ENCODE measurements at places on chromosomes 6 and 20.

- DNase-seq: no peak
Observed at GRCh38 chr6:30810813-30811339, 66.5 kb upstream of the IER3 start.

DNA sequence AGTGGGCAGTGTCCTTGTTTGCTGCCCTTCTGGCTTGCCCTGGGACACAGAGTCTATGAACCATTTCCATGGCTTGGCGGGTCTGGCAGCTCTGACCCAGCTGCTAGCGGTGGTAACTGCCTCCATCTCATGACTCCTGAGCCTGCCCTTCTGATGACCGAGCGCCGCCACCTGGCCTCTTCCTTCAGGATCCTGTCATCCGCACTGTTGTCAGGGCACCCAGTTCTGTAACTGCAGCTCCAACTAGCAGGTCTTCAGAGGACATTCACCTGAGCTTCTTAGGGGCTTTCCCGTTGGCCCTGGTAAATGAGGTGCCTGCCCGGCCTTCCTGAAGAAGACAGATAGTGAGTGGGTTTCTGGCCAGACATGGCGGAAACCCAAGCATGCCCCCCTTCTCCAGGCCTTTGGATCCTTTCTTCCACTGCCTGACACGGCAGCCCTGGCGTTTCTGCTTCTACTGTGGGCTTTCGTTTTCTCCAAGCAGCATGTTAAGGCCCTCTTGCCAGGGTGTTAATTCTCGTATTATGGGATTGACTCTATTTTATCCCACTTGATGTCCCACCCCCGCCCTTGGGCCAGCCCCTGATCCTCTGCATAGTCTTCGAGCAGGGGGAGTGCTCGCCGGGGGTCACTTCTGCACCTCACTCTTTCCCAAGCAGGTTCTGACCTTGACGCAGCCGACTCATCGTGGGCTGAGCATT lies 24.7 kb downstream of the PACSIN1 start:
- DNase-seq: no peak

DNA sequence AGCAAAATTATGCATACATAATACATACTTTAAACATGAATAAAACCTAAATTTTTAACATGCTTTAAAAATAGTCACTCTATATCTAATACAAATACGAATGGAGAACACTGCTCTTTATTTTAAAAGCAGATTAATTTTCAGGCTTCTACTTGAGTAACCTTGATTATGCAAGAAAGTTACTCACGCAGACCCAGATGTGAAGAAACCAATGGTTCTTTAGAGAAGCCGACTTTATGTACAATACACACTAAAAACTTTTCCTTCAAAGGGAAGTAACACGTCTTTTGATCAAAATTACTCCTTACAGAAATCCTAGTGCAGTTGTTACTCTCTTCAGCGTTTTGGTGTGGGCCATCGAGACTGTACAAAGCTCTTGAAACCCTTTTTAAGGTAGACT lies 136.9 kb upstream of the SLC22A16 start:
- no peak for DNase-seq

- no peak for DNase-seq
Observed at GRCh38 chr6:11730641-11731040, 48.0 kb downstream of the ADTRP start.

- no peak for DNase-seq
Observed at GRCh38 chr6:109793792-109794191, 102.7 kb downstream of the FIG4 start.

DNA sequence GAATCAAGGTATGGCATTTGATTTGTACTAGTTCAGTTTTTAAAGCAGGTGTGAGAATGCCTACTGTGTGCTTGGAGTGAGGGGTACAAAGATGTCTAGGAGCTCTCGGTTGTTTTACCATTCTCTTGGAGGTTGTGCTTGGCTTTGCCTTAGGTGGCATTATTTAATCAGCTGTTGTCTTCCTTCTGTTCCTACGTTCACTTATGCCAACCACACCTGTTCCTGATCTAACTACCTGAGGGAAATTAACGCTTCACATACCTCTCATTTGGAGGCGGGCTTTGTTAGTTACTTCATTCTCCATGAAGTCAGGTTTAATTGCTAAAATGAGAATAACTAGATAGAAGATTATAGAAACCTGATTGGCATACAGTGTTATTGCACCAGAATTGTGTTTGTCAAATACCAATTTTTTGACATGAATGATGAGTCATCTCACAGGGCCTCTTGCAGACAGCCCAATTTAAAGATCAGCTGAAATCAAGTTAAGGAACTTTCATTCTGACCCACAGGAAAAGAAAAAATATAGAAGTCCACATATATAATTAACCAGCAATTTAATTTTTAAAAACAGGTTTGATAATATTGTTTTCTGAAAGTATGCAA lies 24.8 kb upstream of the PBOV1 start:
- DNase-seq: no peak

DNA sequence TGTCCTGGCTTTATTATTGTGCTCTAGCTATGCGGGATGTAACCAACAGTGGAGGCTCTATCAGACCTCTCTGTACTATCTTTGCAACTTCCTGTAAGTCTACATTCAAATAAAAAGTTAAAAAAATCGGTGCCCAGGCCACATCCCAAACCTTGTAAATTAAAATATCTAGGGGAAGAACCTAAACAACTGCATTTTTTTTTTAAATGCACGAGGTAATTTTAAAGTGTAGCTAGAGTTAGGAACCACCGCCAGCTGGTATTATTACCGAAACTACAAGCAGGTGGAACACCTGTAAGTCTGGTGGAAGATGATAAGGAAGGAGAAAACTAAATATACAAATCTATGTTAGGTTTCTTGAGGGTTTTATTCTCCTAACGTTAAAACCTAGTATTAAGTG lies 34.5 kb upstream of the ID4 start:
- no peak for DNase-seq

DNA sequence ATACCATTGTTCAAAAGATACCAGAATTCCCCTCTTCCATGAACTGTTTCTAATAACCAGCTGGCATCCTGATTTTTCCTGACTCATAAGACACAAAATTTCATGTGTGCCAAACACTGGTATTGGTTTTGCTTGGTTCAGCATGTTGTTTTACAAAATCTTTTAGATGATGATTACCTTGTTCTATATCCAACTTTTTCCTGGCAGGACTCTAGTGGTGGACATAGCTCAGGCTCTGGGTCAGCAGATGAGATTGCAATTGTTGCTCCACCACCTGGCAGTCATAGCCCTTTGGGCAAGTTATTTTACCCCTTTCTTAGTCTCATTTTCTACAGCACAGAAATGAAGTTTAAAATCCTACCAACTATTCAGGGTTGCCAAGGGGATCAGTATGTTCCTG lies 6.2 kb downstream of the TRIM38 start:
- DNase-seq: no peak

GRCh38 chr20:54040531-54040930 lies 29.9 kb downstream of the BCAS1 start:
- DNase-seq: no peak

DNA sequence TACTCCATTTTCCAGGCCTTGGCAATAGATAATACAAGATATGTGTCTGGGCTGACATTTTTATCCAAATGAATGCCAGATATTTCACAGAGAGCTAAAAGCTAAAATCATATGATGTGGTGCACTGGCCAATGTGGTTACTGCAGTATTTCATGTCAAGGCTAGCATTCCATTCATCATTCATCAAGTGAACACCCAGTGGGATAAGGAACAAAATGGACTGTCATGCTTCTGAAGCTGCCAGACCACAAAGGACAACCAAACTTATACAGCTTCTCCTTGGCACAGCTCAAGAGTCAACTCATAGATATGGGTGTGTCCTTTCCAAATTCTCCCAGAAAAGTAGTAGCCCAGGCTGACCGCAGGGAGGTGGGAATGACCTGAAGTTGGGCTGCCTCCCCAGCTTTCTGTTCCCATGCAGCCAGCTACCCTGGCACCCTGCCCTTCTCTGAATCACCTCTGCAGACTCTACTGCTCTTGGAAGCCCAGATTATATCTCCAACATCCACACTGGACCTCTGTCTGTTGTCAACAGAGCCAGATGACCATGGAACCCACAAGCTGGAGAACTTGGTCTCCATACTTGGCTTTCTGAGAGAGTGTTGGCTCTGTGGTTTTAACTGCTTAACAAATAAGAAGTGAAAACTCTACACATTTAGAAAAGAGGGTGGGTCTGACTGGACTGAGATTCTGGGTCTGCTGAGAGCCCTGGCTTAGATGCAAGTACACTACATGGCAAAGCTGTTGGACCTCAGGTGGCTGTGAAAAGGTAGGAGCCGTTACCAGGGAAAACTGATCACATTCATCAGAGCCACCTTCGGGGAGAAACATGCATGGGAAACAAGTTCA lies 122.8 kb downstream of the ALDH8A1 start:
- DNase-seq: no peak

DNA sequence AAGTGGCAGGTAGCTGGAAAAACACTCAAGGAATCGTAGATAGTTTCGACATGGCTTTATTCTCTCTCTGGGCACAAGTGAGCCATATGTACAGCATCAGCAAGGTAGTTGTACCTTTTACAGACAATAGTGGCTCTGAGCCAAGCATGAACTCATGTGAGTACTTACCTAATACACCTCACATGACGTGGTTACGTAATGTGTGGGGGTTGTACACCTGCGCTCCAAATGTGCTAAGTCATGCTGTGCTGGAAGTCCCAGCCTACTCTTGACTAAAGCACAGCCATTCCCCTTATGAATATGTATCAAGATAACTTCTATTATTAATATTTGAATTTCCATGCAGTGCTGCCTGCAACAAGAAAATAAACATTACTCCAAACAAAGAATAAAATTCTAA lies 78.8 kb upstream of the HMGN3 start:
- DNase-seq: no peak

DNA sequence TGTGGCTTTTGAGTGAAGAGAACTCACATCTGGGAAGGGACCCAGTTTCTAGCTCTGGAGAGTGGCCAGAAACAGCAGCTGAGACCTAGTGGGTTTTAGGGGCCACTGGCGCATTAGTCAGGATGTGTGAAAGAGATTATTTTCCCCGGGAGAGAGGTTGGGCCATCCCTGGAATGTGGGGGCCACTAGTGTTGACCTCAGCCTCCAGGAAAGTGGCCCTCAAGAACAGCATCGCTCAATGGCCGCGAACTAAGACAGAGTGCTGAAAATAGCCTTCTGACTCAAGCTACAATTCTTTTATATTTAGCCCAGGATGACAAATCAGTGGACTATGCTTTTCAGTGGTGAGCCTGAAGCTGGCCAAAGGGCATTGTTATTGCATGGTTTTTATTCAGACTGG lies 210.4 kb upstream of the RNF24 start:
- DNase-seq: no peak

- no peak for DNase-seq
Observed at GRCh38 chr6:12962529-12962928, 246.0 kb downstream of the PHACTR1 start.

- no peak for DNase-seq
Observed at GRCh38 chr6:160995271-160995670, 3.7 kb downstream of the MAP3K4 start.

GRCh38 chr6:158009114-158009891 lies 27.6 kb downstream of the SYNJ2 start:
- DNase-seq: peak; percentile 35

GRCh38 chr6:20932284-20932683 lies 398.0 kb downstream of the CDKAL1 start:
- DNase-seq: no peak

- DNase-seq: no peak
Observed at GRCh38 chr20:22763257-22763906, 179.0 kb upstream of the FOXA2 start.

GRCh38 chr20:38700141-38700540 lies 24.1 kb upstream of the SLC32A1 start:
- DNase-seq: no peak

DNA sequence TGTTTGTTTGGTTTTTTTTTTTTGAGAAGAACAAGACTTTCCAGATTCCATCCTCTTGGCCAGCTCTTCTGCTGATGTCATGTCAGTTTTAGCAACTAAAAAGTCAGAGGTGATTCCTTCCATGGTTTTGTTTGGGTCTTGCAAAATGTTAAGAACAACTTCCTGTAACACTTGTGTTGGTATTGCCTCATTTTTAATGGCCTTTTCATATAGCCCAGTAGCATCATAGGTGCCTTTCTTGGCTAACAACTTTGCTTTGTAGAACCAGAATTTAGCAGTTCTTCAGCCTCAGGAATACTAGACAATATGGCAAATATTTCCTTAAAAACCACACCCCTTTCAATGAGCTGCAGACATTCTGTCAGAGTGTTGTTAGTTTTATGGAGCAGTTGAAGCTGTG lies 99.5 kb upstream of the SIRPG start:
- DNase-seq: no peak

DNA sequence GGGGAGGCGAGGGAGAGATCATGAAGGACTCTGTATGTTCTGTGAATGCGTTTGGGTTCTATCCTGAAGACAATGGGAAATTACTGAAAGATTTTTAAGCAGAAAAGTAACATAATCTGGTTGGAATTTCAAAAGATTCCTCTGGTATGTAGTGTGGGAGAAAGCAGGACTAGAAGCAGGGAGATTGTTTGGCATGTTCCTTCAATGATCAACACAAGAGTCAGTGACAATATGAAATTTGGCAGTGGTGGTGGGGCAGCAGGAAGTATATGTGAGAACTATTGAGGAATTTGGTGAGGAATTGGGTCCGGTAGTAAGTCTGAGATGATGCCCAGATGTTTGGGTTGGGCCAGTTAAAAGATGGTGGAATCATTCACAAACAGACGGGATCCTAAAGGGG lies 348.7 kb downstream of the CD83 start:
- DNase-seq: no peak

DNA sequence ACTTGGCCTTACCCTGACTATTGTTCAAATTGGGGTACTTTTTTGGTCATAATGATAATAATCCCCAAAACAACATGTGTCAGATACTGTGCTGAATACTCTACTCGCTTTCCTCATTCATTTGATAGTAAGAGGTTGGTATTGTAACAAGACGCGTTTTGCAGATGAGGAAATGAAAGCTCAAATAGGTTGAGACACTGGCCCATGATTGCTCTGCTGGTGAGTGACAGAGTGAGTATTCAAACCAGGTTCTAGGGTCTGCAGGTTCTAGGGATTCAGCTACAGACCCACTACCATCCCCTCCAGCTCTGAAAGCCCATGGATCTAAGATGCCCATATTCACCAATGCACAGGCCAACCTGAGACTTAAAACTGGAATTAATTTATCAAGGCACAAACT lies 1.3 kb upstream of the ENPP4 start:
- no peak for DNase-seq

DNA sequence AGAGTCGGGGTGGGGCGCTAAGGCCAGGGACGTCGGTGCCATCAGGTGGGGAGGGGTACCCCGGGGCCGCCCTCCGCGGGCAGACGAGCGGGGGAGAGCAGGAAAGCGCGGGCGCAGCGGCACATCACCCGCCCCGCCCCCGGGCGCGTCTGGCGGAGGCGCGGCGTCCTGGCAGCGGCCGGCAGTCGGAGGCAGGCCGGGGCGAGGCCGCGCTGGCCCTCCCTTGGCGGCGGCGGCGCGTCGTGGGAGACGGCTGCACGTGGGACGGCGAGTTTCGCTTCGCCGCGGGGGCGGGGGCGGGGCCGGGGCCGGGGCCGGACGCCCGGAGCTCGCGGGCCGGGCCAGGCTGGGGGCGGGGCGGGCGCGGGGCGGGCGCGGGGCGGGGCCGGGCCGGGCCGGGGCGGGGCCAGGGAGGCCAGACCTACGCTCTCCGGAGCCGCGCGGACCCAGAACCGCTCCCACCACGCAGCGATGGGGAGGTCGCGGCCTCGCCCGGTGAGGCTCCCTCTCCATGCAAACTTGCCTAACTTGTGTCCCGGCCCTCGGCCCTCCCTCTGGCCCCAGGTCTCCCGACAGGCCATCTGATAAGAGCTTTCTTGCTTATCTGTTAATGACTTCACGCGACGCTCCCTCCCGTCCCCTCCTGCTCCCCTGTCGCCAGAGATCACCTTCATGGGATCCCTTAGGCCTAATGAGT lies 12.5 kb downstream of the ITPR3 start:
- DNase-seq: no peak

Measured in anterior cingulate cortex (tissue), 58 donors.